IMR-90 (cell line): ENCODE measurements at places on chromosomes 4 and X. TPM values are rescaled to one million over a fixed set of nuclear protein-coding genes. Genes with fewer than 3 reads are reported as not detected.

GRCh38 chrX:101462892-101463291 lies 22.4 kb upstream of the ARMCX4 start:
- H3K4me1 ChIP-seq = no peaks in the 10 kb centered on the region
- no peaks in the 10 kb centered on the region for H3K27me3 ChIP-seq
- no peak overlapping the region for H3K27ac ChIP-seq
- peak; percentile 24 for DNase-seq

DNA sequence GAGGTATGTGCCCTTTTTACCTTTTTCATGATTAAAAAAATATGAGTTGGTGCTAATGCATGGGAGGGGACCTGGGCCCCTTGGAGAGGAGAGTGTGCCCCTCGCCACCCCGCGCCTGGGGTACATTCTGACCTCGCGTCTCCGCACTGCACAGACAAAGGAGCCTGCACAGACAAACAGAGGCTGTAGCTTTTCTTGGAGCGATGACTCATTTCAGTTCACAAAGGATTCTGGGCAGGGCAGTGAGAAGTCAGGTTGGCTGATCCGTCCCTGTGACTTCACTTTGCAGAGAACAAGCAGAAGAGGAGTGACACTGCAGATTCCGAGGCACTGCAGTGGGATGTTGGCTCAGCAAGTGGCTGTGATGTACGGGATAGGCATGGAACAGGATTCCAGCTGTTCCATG lies 82.9 kb downstream of the STOX2 start:
- H3K4me1 ChIP-seq = peaks cover 18% of the 10 kb centered on the region
- H3K4me3 ChIP-seq = peak overlapping the region; percentile 34
- peak; percentile 95 for DNase-seq
- H3K27ac ChIP-seq = peak overlapping the region; percentile 92
- H3K27me3 ChIP-seq = no peaks in the 10 kb centered on the region

DNA sequence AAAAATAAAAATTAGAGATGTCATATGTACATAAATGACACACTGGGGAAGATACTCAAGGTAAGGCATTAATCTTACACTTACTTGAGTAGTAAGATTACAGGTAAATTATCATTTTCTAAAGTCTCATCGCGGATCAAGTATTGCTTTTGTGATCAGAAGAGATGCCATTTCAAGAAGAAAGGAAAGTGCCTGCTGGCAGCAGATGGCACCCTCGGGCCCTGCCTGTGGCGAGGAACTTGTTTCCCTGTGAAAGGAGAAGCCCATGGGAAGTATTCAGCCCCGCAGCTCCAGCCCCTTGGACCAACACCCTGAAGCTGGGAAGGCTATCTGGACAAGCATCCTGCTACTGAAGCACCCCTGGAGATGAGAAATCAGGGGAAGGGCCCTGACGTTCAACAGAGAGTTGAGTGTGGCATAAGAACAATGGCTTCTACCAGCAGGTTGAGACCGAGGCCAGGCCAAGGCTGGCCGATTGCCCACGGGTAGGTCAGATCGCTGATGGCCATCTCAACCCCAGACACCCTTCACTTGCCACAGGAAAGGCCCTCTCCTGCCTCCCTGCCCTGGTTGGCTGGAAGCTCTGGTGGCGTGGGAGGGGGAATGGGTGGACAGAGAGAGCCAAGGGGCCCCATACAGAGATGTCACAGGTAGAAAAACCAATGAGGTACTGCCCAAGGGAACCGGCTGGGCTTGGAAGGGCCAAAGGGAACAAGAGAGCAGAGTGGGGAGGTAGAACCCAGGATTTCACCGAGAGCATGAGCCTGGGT lies 18.8 kb upstream of the MXD4 start:
- peaks cover 2% of the 10 kb centered on the region; the same call in 1 of the 2 replicates for H3K27me3 ChIP-seq
- no peaks in the 10 kb centered on the region for H3K36me3 ChIP-seq
- H3K4me3 ChIP-seq = no peak overlapping the region
- DNase-seq = no peak

DNA sequence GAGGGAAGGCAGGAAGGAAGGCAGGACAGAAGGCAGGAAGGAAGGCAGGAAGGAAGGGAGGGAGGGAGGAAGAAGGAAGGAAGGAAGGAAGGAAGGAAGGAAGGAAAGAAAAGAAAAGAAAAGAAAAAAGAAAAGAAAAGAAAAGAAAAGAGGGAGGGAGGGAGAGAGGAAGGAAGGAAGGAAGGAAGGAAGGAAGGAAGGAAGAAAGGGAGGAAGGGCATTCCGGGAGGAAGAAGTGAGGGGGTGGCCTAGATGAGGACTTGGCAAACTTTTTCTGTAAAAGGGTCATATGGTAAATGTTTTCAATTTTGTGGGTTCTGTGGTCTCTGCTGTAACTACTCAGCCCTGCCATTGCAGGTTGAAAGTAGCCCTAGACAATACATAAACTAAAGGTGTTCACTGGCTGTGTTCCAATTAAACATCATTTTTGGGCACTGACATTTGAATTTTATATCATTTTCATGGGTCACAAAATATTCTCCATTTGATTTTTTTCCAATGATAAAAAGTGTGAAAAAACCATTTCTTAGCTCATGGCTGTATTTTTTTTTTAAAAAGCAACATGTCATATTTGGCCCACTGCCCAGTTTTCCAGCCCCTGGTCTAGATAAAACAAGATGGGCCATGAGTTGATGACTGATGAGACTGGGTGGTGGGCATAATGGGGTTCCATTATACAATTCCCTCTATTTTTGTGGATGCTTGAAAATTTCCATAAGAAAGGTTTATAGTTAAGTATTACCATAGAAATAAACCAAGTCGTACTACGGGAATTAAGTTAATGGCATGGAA lies 3.1 kb downstream of the ZNF630 start:
- no peaks in the 10 kb centered on the region; the same call in 1 of the 2 replicates for H3K36me3 ChIP-seq
- no peak overlapping the region for H3K27ac ChIP-seq
- no peak for DNase-seq
- H3K27me3 ChIP-seq = no peaks in the 10 kb centered on the region
- H3K4me1 ChIP-seq = no peaks in the 10 kb centered on the region

The P2RY8 gene
- not detected in 2 replicates for total RNA-seq

The GPRASP2 gene
- 23.6 and 24.7 TPM in 2 replicates for total RNA-seq
